GM23248 (cell line): ENCODE measurements at places on chromosomes 1 and 21. TPM values are rescaled to one million over a fixed set of nuclear protein-coding genes. Genes with fewer than 3 reads are reported as not detected.

DNA sequence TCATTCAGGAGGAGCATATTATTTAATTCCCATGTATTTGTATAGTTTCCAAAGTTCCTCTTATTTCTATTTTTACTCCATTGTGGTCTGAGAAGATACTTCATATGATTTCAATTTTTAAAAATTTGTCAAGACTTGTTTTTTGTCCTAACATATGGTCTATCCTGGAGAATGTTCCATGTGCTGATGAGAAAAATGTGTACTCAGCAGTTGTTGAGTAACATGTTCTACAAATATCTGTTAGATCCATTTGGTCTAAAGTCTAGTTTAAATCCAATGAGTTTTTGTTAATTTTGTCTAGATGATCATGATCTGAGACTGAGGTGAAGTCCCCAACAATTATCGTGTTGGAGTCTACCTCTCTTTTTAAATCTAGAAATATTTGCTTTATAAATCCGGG is 14.5 kb downstream of the PSMG1 start:
- peaks cover 10% of the 10 kb centered on the region; the same call in 1 of the 2 replicates for H3K36me3 ChIP-seq
- no peaks in the 10 kb centered on the region for H3K27me3 ChIP-seq
- H3K4me3 ChIP-seq = no peak overlapping the region
- H3K4me1 ChIP-seq = no peaks in the 10 kb centered on the region
- no peak for DNase-seq

DNA sequence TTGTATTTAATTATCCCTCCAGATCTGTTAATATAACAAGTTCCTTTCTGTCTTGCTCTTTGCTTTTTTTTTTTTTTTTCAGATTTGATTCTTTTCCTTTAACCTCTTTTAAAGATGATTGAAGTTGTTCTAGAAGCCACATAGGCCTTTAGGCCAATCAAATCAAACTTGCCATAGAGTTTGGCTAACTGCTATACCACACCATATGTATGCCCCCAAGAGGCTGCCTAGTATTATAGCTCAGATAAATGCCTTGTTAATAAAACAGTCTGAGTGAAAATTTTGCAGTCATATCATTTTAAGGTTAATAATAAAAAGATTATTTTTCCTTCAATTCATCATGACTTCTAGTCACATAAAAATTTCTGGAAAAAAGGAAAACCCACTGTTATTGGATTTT is 696.0 kb upstream of the CHRM3 start:
- H3K27me3 ChIP-seq = no peaks in the 10 kb centered on the region
- peak; percentile 29 for DNase-seq
- H3K4me3 ChIP-seq = no peak overlapping the region
- no peak overlapping the region for H3K27ac ChIP-seq

DNA sequence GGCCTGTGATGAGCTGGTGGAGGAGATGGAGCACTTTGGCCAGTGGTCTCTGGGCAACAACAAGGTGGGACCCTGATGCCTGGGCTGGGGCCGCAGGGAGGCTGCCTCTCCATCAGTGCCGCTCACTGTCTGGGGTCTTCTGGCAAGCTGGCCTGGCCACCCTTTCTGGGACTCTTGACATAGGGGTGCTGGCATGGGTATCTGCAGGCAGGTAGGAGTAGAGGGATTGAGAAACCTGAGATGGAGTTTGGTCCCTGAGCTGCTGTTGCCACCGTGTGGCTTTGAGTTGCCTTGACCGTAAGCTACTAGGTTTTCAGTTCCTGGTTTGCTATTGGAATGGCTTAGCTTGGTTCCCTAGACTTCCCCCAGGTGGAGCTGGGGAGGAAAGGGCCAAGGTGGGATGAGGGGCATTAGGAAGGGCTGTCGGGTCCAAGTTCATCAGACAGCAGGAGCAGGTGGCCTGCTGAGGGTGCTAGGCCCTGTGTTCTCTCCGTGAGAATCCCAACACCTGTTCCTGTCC is 13.2 kb upstream of the MFN2 start:
- H3K4me1 ChIP-seq = no peaks in the 10 kb centered on the region
- no peak overlapping the region for H3K4me3 ChIP-seq
- peaks cover 26% of the 10 kb centered on the region for H3K36me3 ChIP-seq
- DNase-seq = peak; percentile 25

- DNase-seq = no peak
- H3K27ac ChIP-seq = no peak overlapping the region
- no peaks in the 10 kb centered on the region for H3K27me3 ChIP-seq
- H3K4me3 ChIP-seq = no peak overlapping the region
Observed at GRCh38 chr1:43953361-43953760, 6.6 kb downstream of the IPO13 start.

- H3K27me3 ChIP-seq = no peaks in the 10 kb centered on the region
- peak; percentile 60 for DNase-seq
- peaks cover 9% of the 10 kb centered on the region; the same call in 1 of the 2 replicates for H3K4me1 ChIP-seq
- H3K36me3 ChIP-seq = no peaks in the 10 kb centered on the region
- no peak overlapping the region for H3K4me3 ChIP-seq
Observed at GRCh38 chr21:32233055-32233546, 45.7 kb downstream of the MIS18A start.

- no peak overlapping the region for H3K4me3 ChIP-seq
- peak overlapping the region; percentile 33 for H3K27ac ChIP-seq
- H3K4me1 ChIP-seq = peaks cover 44% of the 10 kb centered on the region
- no peaks in the 10 kb centered on the region for H3K27me3 ChIP-seq
Observed at GRCh38 chr21:35208810-35209517, 159.9 kb upstream of the RUNX1 start.

GRCh38 chr1:171158096-171158495 is 27.0 kb upstream of the FMO2 start:
- H3K36me3 ChIP-seq = no peaks in the 10 kb centered on the region
- H3K4me3 ChIP-seq = no peak overlapping the region
- no peak for DNase-seq
- no peak overlapping the region for H3K27ac ChIP-seq

LYPD8 gene
- total RNA-seq = not detected in 2 replicates

RUNX3 gene
- total RNA-seq = 0.43 and 2.7 TPM in 2 replicates

DESI2 gene
- total RNA-seq = 58.9 and 65.9 TPM in 2 replicates
